ENCODE measurements at places on chromosomes 12 and 14. TPM values are rescaled to one million over a fixed set of nuclear protein-coding genes. Genes with fewer than 3 reads are reported as not detected.

Gene PTPN21
- polyA plus RNA-seq: 66.5 TPM

Gene KLRK1
- polyA plus RNA-seq: 0.48 TPM

Gene KLRC3
- not detected for polyA plus RNA-seq

DNA sequence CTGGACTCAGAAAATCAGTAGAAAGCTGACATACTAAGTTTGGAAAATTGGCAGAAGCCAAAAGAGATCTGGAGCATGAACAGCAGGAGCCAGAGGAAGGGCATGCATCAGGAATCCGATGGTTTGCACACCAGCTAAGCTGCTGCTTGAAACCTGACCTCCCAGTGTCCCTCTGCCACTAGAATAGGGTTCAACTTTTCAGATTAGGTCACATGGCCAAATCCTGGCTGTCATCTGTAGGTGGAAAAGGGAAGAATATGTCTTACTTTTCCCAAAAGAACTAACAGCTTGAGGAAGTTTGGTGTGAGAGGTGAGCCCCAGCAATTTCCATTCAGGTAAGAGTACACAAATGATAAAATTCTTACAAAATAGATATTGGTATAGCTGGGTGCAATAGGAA, 732.6 kb downstream of the RERGL start:
- no peak for DNase-seq

GRCh38 chr12:9052610-9053009, 63.1 kb downstream of the A2M start:
- no peak for DNase-seq

DNA sequence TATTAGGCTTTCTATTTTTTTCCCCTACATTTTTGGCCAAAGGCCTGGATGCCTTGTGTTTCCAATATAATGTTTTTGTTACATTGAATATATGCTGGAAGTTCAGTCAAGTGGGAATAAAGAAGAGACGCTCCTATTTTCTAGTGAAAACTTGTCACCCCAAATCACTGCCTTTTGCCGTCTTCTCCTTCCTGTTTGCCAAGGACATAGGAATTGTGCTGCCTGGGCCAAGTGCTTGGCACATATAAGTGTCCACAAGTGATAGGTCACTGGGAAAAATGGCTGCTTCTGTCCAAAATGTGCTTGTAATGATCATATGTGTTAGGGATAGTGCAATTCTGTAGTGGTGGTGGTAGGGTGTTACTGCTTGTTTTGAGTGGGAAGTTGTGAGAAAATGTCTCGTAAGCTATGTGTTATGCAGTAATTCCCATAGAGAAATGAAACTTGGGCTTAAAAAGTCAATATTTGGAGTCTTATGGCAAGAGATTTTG, 11.6 kb upstream of the KCNJ8 start:
- peak; percentile 52 for DNase-seq

GRCh38 chr12:120978296-120979219, at the start of gene HNF1A:
HNF1A (plus strand) TSS chr12:120978543; CDS start chr12:120978769, 226 bp downstream.
- no peak for DNase-seq

DNA sequence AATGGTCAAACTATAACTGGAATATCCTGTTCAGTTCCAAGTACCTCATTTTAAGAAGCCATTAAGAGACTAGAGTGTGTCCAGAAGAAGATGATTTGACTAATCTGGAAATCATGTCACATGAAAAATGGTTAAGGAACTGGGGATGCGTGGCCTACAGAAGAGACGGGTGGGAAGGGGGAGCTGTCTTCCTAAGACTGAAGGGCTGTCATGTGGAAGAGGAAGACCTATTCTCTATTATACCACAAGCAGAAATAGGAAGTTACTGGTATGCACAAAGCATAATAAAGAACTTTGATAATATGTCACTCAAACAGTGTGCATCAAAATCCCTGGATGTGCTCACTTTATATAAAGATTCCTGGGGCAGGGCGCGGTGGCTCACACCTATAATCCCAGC, 50.3 kb downstream of the HECTD4 start:
- DNase-seq: no peak

GRCh38 chr12:52876372-52876771, 27.6 kb upstream of the KRT78 start:
- DNase-seq: no peak

- DNase-seq: no peak
Observed at GRCh38 chr14:33647385-33647786, 303.5 kb downstream of the EGLN3 start.

GRCh38 chr14:60945984-60946383, 34.9 kb downstream of the TRMT5 start:
- DNase-seq: no peak

DNA sequence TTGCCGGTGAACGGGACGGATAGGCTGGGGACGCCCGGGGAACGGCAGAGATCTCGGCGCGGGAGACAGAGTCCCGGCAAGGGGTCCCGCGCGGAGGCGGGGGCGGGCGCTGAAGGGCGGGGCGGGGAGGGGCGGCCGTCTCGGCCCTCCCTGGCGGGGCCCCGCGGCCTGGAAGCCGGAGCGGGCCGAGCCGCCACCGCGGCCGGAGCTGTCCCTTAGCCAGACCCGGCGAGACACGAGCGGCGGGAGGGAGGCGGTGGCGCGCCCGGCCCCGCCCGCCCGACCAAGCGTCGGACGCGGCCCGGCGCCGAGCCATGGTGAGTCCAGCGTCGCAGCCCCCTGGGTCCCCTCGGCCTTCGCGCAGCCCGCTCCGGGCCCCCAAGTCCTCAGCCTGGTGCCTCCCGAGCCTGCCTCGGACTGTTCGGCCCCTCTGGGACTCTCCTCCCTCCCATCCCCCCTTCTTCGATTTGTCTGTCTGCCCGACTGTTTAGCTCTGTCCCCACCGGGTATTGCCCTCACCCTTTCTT, at the start of gene ARHGEF40:
ARHGEF40 (plus strand) TSS at position 222 of the 527 bp plus-strand sequence; CDS start at position 315, 93 bp downstream.
- DNase-seq: peak; percentile 77

- DNase-seq: no peak
Observed at GRCh38 chr12:122333142-122334087, 67.1 kb upstream of the VPS33A start.

DNA sequence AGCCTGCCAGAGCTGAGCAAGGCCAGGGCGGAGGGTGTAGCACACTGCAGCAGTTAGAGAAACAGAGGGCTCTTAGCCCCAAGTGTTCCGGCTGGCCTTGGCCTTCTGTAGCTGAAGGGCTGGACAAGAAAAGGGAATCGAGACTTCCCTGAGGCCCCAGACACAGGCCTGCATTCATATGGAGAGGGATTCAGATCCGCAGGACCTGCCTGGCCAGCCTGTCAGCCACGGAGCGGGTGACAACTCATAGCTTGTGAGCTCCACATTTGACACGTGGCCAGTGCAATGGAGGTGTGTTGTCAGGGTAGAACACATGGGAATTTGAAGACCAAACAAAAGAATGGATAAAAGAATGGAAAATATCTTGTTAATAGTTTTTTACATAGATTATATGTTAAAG, 182.2 kb upstream of the GSC start:
- DNase-seq: no peak

DNA sequence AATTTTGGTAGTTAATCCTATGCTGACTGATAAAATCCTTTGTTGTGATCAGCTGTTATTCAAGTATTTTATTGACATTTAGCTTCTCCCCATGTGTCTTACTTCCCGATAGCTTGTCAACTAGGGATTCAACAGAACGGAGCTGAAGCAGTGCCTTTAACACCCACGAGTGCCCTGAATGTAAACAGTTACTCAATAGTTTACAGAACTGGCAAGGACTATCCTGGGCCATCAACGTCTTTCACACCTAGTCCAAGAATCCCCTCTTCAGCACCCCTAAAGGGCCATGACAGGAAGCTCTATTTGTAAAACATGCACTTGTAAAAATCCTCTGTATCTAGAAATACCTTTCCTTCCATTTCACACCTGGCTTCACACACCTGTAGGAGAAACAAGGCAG, 45.3 kb downstream of the SETD3 start:
- DNase-seq: no peak

DNA sequence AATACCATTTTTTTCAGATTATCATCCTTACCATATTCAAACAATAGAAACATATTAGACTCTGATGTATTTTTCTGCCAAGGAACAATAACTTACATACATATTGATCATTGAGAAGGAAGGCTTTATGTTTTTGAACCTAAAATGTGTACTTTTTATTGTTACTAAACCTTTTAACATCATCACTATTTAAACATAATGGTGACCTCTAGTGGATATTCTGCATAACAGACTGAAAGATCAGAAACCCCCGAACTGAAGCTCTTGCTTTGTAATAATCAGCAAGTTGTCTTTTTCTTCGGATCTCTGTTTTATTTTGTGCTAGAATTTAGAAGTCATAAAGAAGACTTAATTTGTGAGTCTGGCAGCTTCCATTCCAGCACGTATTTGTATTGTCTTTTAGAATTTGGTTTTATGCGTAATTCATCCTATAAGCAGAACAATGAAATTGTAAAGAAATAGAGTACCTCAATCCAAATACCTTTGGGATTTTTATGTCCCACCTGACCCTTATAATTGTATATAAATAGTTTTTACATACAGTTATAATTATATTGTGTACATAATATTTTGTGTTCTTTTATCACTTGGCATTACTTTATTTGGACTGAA, 125.9 kb upstream of the ATF1 start:
- no peak for DNase-seq

All from hindlimb muscle (tissue), 1 donor.